ENCODE measurements at places on chromosomes 2 and 18. TPM values are rescaled to one million over a fixed set of nuclear protein-coding genes. Genes with fewer than 3 reads are reported as not detected.

DNA sequence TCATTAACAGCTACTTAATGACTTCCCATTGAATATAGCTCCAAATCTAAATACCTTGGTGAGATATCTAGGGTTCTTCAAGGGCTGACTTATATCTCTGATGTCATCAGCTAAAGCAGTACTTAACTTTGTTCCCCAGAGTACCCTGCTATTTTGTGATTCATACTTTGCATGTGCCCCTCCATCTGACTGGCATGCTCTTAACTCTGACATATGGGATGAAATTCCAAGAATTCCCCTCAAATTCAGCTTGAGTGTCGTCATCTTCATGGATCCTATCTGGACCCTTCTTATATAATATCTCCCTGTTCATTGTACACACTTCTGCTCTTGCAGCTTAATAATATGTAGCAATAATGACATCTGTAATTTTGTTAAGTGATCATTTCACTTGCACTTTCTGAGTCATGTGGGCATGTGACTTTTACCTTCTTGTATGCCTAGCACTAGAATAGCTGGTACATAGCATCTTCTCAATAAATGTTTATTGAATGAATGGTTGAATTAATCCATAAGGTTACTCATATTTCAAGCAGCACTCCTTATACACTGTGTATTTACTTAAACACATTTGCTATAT lies 172.9 kb downstream of the WDR7 start:
- no peak for DNase-seq

- DNase-seq, result no peak
Observed at GRCh38 chr2:3051266-3051665, 326.4 kb downstream of the EIPR1 start.

DNA sequence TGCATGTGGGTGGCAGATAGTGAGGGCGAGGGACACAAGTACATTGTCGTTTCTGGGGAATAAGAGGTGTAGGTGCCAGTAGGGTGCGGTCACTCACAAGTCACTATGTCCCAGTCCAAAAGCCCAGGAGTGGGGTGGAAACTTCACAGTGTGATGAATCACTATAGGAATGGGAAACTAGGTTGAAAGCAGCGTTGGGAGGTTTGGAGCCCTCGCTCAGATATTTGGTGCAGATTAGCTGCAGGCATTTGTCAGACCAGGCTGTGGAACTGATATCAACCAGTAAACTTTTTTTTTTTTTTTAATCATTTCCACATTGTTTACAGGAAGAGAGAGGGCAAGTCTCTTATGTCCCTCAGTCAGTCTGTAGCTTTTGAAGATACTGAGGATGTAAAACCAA lies 121.8 kb downstream of the CERS6 start:
- DNase-seq, result no peak

GRCh38 chr18:11020877-11021414 lies 128.4 kb downstream of the PIEZO2 start:
- peak; percentile 31 for DNase-seq

DNA sequence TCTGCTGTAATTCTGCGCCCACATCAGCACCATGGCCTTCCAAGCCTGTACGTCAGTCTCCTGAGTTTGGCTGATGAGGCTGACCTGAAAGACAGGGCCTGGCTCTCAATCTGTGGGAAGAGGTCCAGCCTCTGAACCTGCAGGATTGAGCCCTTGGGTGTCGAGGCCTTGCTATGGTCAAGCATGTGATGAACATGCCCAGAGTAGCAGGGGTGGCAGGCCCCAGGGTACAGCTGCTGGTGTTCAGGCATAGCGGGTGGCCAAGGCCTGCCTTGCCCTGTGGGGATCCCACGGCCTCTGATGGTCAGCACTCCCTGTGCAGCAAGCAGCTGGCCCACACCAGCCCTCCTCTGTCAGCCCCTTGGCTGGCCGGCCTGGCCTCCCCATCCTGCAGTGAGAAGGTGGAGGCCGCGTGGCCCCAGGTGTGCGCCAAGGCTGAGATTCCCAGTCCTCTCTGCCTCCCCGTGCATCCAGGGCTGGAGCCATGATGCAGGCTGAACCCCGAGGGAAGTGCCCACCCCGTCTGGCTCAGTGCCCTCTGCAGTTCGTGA lies 298.4 kb downstream of the NDUFA10 start:
- no peak for DNase-seq

DNA sequence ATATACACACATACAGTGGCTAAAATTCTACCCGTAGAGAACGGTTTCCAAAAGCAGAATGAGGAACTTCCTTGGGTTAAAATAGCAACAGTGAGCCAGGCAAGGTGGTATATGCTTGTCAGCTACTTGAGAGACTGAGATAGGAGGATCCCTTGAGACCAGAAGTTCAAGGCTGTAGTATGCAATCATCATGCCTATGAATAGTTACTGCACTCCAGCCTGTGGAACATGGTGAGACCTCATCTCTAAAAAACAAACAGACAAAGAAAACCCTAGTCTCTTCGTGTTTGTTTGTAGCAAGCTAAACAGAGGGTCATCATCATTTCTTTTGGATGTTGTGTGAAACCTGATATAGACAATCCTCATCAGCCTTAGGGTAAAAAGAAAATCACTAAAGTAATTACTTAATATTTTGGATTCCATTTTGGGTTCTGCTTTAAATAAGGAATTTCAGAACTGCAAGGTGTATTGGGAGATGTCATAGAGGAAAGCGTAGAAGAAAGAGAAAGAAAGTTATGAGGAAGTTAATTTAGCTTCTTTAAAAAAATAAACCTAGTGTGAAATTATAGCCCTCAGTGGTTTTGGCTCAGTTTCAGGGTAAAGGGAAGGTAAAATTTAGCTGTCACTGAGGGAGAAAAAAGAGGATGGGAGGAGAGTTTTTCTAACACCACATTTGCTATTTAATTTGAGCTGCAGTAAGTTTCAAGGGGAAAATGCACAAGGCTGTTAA lies 46.5 kb downstream of the PLEK start:
- DNase-seq, result no peak

VIT gene
- 32.3 TPM for total RNA-seq

PNO1 gene
- total RNA-seq, result 16.6 TPM

GALNT5 gene
- total RNA-seq, result 0.13 TPM

- DNase-seq, result no peak
Observed at GRCh38 chr2:238159661-238160205, 963 bp downstream of the ERFE start.

- DNase-seq, result no peak
Observed at GRCh38 chr18:73007195-73007914, 139.6 kb upstream of the NETO1 start.

CYP26B1 gene
- total RNA-seq, result 3.6 TPM

DNA sequence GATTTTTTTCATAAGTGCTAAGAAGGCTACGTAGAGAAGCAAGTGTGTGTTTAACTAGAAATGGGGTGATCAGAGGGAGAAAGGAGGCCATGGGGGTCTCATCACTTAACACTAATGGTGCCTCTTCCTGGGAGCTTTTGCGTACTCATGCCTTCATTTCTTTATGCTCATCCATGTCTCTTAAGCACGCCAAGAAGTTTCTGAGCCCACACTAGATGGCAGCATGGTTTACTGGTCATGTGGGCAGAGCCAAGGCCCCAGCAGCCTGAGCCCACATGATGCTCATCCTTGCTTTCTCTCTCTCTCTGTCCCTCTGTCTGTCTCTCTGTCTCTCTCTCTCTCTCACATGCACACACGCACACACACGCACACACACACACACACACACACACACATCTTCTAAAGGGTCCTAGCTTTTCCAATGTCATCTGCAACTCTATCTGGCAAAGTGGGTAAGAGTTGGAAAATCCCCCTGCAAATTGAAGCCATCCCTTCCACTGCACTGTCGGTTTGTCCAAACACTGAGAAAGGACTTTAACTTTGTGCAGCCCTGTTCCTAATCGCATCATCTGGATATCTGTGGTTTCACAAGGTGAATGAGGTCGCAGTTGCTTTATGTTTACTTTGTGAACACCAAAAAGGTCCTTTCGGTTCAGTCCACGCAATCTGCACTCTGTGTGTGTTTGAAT lies 137.1 kb upstream of the CCDC68 start:
- peak; percentile 50 for DNase-seq

AQP12A gene
- total RNA-seq, result not detected

KANSL1L gene
- total RNA-seq, result 29.7 TPM

GRCh38 chr2:28676152-28676835 lies 75.3 kb upstream of the PPP1CB start:
- no peak for DNase-seq

BCL11A gene
- total RNA-seq, result 5.0 TPM

- no peak for DNase-seq
Observed at GRCh38 chr2:97718051-97718882, 4.9 kb downstream of the ZAP70 start.

AOX1 gene
- total RNA-seq, result 83.3 TPM

ASB18 gene
- total RNA-seq, result not detected

ALPI gene
- total RNA-seq, result not detected

DNA sequence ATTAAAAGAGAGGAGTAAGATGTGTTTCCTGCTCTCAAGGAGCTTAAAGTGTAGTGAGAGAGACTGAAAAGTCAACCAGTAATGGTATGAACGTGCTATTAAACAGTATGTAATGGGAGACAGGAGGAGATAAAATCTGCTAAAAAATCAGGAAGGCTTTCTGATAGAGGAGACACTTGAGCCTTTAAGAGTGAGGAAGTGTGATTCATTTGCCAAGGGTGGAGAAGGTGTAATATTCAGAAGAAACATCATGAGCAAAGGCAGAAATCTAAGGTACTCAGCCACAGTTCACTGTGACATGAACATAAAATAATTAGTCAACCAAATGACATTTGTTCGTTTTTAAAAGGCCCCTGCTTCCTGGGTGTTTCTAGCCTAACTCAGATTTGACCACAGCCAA lies 137.8 kb upstream of the SKOR2 start:
- DNase-seq, result no peak

DNA sequence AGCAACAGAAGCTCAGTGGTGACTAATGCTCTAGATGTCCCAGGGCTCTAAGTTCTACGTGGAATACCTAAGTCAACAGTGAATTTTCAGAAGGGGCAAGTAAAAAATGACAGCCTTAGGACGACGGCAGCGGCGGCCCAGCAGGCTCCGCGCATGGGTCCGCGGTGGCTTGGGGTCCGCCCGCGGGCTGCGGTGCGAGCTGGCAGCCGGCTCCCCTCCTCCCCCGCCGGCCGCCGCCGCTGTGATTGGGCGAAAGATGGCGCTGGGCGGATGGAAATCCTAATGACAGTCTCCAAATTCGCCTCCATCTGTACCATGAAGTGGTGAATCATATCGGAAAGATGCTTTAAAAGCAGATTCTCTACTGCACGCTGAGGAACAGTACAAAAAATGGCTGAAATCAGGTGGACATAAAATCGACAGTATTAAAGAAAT lies 74.7 kb downstream of the HNRNPLL start:
- no peak for DNase-seq

DNA sequence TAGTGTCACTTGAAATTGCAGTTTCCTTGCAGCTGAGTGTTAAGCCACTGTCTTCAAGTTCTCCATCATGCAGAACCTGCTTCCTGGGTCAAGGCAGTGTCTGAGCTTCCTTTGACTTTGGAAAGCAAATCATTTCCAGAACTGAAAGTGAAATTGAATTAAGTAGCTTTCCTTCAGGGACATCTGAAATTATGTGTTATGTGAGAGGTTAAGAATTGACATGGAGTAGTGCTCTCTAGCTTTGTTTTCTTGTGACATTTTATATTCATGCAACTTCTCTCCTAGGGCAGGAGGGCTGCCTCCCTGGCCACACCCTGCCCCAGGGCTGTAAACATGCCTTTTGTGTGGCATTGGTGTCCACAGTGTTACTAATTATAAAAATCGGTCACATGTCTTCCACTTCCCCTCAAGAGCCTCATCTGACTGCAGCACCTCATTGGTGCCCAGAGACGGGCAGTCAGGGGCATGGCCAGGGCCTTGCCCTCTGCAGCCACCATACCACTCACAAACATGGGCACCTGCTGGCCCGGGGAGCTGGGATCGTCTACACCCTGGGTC lies 14.4 kb downstream of the RAB12 start:
- DNase-seq, result no peak

- DNase-seq, result no peak
Observed at GRCh38 chr2:137192366-137193310, 427.3 kb downstream of the THSD7B start.

- DNase-seq, result no peak
Observed at GRCh38 chr18:49708662-49709346, 104.5 kb downstream of the ACAA2 start.

- DNase-seq, result no peak
Observed at GRCh38 chr2:205936446-205936845, 149.5 kb downstream of the INO80D start.

DNA sequence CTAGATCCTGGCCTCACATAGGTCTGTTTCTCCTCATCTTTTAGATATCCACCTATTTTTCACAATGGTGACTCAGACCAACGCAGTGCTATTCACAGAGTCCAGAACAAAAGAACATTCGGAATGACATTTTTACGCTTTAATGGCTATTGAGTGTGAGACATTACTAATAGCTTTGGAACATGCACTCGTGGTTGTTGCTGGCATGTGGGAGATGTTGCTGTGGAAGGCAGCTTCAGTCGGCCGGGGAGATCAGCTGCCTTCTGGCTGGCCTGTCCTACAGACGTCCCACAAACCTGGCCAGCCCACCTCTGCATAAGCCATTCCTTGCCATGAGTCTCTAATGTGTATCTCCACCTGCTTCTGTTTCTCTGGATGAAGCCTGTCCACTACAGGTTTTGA lies 3.4 kb downstream of the MBP start:
- DNase-seq, result no peak

GRCh38 chr2:98308068-98308467 lies 38.2 kb upstream of the CNGA3 start:
- no peak for DNase-seq

DNA sequence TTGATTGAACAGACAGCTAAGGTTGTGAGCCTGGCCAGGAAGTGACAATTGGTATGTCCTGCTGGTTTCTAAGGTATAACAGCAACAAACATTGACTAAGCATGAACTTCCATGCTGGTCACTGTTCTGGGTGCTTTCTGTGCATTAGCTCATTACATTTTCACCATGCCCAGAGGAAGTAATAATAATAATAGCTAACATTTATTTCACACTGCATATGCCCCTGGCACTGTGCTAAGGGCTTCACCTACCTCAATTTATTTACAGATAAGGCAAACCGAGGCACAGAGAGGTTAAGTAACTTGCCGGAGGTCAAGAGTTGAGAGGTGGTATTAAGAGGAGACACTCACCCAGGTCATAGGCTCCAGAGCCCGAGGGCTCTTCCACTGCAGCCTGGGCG lies 113.6 kb downstream of the PDCL3 start:
- peak; percentile 84 for DNase-seq

GRCh38 chr2:171550613-171551012 lies 28.3 kb downstream of the CYBRD1 start:
- DNase-seq, result no peak

GRCh38 chr2:120384486-120385354 lies 38.8 kb downstream of the INHBB start:
- no peak for DNase-seq

PIEZO2 gene
- total RNA-seq, result 5.2 TPM

GRCh38 chr2:164054651-164055050 lies 318.8 kb upstream of the FIGN start:
- DNase-seq, result no peak

KDSR gene
- 58.8 TPM for total RNA-seq

- DNase-seq, result peak; percentile 87
Observed at GRCh38 chr2:43345391-43345813, 119.0 kb upstream of the ZFP36L2 start.

CRYGD gene
- not detected for total RNA-seq
